ENCODE measurements at places on chromosomes 1 and 21.
A peak's percentile ranks its signal among the peaks of the same experiment; 100 is the strongest.

GRCh38 chr1:88288571-88288970 lies 395.5 kb upstream of the PKN2 start:
- no peak for DNase-seq

GRCh38 chr1:54425152-54425584 lies 19.0 kb upstream of the SSBP3 start:
- DNase-seq, result no peak

- DNase-seq, result no peak
These were observed 125.3 kb downstream of the SYT2 start for GRCh38 chr1:202584707-202585589.

DNA sequence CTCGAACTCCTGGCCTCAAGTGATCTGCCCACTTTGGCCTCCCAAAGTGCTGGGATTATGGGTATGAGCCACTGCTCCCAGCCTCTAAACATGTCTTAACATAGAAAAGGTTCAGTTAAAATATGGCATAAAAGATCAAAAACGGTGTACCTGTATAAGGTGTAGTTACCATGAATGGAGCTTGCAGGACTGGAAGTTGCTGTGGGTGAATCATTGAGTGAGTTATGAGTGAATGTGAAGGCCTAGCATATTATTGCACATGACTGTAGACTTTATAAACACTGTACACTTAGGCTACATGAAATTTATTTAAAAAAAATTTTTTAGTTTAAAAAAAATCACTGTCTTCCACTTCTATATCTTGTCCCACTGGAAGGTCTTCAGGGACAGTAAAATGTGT lies 15.7 kb downstream of the ABCD3 start:
- DNase-seq, result no peak

GRCh38 chr1:50308878-50309277 lies 114.4 kb downstream of the DMRTA2 start:
- no peak for DNase-seq

DNA sequence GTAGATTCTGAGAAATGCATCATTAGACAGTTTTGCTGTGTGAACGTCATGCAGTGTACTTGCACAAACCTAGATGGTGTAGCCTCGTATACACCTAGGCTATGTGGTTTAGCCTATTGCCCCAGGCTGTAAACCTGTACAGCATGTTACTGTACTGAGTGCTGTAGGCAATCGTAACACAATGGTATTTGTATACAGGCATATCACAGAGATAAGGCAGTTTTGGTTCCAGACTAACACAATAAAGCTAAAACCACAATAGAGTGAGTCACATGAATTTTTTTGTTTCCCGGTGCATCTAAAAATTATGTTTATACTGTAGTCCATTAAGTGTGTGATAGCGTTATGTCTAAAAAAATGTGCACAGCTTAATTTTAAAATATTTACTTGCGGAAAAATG lies 6.9 kb downstream of the IL10RB start:
- no peak for DNase-seq

DNA sequence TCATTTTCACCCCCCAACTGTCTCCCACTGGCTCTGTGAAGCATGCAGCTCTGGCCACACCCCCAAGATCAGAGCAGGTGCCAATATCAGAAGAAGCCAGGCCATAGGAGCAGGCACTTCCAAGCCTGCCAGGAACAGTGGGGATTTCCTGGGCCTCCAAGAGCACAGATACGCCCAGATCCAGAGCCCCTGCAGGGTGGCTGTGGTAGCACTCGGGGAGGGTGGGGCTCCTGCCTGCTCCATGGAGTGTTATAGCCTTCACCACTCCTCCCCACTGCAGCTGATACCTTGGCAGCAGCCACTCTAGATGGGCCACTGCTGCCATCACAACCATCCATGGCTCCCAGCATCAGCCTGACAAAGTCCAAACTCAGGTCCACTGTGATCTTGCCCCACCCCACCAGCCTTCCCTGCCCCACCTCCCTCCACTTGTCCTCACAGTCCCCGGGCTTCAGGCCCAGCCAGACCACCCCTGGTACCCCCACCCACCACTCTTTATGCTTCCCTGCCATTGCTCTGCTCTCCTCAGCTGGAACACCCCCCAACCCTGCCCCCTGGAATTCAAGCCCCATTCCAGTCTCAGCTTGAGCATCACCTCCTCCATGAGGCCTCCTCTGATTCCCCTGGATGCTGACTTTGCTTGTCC lies 448.3 kb downstream of the MATN1 start:
- DNase-seq, result no peak

DNA sequence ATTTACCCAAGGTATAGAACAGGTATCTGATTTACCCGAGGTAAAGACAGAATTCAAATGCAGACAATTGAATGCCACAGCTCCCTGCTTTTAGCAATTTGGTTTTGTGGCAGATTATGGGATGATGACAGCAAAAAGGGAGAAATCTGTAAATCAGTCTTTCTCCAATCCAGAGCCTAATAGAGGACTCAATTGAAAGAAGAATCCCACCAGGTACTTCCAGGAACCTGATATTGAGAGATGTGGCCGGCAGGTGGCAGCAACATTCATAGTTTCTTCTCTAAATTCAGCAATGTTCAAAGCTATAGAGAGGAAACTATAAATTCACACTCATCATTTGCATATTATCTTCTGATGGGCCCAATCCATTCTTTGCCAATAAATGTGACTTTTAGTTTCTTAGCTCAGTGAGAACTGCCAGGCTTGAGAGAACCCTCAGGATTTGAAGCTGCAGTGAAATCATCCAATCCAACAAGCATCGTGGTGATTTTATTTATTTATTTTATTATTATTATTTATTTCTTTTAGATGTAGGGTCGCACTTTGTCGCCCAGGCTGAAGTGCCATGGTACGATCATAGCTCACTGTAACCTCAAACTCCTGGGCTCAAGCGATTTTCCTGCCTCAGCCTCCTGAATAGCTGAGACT lies 9.8 kb upstream of the PHACTR4 start:
- DNase-seq, result peak; percentile 60

- no peak for DNase-seq
These were observed 195.5 kb downstream of the DISC1 start for GRCh38 chr1:231822041-231822440.

DNA sequence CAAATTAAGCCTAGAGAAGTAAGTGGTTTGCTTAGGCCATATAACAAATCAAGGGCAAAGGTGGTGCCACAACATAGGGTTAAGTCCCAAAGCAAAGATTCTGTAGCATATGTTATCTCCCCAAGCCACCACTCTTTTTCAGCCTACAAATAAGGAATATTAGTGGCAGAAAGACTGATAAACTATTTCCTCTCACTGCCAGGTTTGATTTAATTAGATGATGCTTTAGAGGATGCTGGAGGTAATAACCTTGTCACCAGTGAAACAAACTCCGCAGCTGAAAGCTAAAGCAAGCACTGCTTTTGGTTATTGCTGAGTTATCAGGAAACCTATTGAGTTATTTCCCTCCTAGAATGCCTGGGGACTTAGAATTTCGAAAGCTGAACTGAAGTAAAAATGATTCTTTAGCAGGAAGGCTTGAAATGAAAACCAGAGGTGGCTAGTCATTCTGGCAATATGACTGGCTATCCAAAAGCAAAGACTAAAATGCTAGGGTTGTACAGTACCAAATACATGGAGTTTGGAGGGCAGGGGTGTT lies 145.2 kb downstream of the SYT2 start:
- DNase-seq, result no peak

DNA sequence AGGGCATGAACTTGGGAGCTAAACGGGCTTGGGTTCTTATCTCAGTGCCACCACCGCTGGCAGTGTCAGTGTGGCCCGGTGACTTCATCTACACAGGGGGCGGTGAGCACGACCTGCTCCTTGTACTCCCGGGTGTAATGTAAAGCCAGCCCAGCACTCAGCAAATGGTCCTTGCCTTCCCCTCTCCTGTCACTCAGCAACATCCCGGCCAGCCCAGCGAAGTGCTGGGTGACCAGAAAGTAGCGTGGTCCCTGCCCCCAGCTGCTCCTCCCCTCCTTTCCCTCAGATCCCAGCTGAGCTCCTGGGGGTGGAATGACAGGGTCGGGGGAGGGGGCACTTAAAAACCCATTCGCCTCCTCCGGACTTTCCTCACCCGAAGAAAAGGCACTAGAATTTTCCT lies 7.2 kb downstream of the KCNN3 start:
- DNase-seq, result no peak

DNA sequence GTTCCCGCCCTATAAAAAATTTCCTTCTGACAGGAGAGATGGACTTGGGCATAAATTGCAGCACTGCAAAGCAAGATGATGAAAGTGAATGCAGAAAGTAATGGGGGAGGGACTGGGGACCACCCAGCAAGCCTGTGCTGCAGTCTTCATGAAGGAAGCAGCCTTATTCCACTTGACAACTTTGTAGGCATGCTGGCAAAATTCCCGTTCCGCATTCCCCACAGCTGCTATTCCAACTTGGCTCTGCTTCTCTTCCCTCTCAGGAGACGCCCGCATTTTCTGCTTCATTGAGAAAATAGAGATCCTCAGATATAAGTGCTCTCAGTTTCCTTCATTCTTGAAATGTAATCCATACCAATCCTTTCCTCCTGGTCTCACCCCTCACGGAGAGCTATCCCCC lies 2.4 kb downstream of the HMGB4 start:
- DNase-seq, result no peak

- no peak for DNase-seq
These were observed 38.7 kb downstream of the DHX9 start for GRCh38 chr1:182877842-182878241.

GRCh38 chr1:76587212-76587611 lies 280.1 kb upstream of the ST6GALNAC5 start:
- DNase-seq, result no peak

- no peak for DNase-seq
These were observed 13.3 kb upstream of the SGIP1 start for GRCh38 chr1:66520655-66521054.

DNA sequence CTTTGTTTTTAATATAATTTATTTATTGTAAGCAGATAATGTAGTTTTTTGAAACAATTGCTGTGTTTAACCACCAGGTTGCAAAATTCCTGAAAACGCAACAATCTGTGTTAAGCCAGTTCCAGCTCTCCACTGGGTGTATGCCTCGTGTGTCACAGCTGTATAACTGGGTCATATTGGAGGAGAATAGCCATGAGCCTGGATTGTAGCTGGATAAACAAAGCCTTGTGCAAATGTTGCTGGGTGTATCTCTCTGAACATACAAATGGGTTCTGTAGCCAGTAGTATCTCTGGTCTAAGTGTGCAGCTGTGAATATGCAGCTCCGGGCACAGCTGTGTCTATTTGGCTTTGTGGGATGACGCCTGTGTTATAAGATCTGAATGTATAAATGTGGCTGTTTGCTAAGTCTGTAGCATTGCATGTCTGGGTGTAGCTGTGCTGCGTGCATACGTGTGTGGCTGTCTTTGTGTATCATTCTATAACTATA lies 2.8 kb downstream of the TCEA3 start:
- DNase-seq, result no peak

- DNase-seq, result no peak
These were observed 83.5 kb downstream of the NDUFS5 start for GRCh38 chr1:39109644-39110043.

DNA sequence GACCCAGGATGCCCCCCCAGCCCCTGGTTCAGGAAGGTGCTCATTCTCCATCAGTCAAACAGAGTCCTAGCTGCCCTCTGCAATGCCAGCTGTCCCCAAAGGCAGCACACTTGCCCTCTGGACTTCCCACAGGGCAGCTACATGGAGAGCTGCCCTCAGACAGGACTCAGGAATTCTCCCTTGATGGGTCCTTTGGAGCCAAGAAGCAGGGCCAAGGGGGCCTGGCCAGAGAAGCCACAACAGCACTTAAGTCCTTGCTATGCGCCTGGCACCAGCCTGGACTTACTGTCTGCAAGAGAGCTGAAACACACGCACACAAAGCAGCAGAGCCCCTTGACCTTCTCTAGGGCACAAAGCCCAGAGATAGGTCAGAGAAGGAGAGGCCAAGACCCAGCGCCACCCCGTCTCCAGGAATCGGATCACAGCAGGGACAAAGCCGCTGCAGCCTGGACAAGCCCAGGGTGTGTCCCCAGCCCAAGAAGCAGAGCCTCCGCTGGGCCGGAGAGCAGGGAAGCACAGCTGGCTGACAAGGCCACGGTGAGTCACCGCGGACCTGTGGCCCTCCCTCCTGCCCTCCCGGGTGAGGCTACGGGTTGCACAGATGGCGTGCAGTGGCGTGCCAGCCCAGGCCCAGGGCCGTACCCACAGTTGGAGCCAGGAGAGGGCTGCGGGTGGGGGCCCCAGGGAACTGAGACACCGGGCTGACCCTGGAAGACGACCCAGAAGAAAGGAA lies 1.7 kb downstream of the WNT9A start:
- no peak for DNase-seq

- DNase-seq, result no peak
These were observed 18.9 kb downstream of the HTR1D start for GRCh38 chr1:23198373-23198772.

GRCh38 chr21:44574457-44575306 lies 1.2 kb downstream of the KRTAP10-4 start:
- DNase-seq, result no peak

DNA sequence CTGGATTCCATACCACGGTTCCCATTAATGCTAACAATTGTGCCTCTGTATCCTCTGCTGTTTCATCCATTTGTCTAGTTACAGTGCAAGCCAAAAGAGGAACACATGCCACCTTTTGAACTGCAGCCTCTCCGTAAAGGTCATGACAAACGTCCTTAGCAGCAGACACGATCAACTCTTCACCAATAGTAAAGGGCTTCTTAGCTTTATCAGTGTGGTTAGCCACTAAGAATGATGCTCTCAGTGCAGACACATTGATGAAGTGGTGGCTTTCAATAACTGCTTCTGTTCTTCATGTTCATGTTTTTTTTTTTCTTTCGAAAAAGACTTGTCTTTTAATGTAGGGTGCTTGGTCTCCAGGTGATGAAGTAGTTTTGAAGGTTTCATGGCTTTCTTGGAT lies 14.3 kb downstream of the XPR1 start:
- DNase-seq, result no peak

- DNase-seq, result no peak
These were observed 664 bp upstream of the ADORA3 start for GRCh38 chr1:111504097-111504496.

GRCh38 chr1:185421485-185422107 lies 104.6 kb upstream of the IVNS1ABP start:
- no peak for DNase-seq

DNA sequence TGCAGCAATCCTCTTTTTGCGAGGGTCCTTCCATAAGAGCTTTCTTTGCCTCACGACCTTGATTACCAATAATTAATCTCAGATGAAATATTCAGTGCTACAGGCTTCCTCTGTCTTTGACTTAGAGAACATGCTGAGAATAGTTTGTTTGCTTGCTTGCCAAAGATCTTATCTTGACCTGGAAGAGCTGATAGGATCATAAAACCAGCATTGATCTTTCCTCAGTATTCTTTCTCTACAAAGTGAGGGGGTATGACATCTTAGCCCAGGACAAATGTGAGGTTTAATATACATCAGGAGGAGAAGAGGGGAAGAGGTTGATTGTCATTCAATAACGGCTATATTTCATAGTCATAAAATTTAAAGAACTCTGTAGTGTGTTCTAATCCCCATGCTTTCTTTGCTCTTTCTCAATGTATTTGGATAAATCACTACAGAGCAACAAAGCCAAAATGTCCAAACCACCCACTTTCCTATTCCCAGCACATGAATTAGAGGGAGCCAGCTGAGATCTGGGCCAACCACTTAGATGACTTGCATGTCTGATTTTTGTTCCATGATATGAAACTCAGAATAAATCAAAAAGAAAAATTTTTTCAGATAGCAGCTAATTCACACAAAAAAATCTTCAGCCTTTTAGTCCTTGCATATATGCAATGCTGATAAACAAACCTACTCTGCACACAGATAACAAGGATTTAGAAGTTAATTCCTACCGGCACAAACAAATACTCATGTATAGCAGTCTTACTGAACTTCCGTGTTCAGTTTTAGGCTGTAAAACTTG lies 50.5 kb upstream of the IPO9 start:
- no peak for DNase-seq
